ENCODE measurements at places on chromosomes 12 and 14.
A peak's percentile ranks its signal among the peaks of the same experiment; 100 is the strongest.

DNA sequence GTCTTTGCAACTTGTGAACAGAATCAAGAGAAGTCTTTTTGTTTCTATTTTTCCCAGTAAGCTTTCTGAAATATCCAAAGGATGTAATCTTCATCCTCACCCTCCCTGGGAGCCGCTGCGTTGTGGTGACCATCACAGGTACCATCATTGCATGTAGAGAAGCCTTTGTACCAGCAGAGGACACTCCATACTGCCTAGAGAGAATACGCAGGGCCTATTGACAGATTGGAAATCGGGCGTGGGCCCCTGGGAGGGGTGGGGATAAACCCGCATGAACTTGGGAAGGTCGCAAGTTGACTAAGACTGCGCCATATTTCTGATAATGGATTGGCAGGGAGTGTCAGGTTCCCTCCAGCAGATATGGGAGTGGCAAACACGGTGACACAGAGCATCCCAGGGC lies 12.7 kb downstream of the KRT1 start:
- DNase-seq, result no peak

DNA sequence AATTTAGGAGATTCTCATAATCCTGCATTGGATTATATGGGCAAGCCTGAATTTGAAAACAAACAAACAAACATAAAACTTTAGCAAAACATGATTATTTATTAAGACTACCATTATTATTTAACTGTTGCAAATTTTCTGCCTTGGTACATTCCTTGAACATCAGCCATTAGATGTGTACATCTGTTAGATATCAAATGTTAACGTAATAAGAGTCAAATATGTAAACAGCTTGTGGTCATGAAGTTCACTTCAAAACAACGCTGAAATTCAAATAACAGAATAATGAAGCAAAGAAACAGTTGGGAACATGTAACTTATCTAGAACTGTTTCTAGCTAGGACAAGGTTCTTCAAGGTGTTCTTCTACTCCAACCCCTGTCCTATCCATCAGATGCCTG lies 14.3 kb upstream of the TMX1 start:
- DNase-seq, result no peak

- peak; percentile 17 for DNase-seq
Measured at GRCh38 chr12:12305568-12306300, 38.9 kb upstream of the LRP6 start.

DNA sequence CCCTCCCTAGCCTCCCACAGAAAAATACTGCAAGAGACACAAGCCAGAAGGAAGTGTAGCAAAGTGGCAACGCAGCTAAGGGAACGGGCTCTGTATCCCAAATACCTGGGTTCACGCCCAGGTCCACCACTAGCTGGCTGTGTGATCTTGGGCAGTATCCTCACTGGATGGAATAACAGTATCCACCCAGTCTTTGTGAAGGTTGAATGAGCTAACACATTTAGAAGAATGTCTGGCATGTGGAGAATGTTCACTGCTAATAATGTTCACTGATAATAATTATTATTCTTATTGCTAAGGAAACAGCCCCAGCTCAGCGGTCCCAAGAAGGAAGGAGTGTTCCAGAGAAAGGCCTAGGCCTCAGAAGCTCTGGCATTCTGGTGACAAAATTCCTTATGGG lies 70.9 kb downstream of the VWF start:
- DNase-seq, result no peak

GRCh38 chr12:83323866-83324265 lies 637.2 kb downstream of the TMTC2 start:
- DNase-seq, result no peak

GRCh38 chr12:64008596-64008995 lies 164.1 kb downstream of the SRGAP1 start:
- no peak for DNase-seq

DNA sequence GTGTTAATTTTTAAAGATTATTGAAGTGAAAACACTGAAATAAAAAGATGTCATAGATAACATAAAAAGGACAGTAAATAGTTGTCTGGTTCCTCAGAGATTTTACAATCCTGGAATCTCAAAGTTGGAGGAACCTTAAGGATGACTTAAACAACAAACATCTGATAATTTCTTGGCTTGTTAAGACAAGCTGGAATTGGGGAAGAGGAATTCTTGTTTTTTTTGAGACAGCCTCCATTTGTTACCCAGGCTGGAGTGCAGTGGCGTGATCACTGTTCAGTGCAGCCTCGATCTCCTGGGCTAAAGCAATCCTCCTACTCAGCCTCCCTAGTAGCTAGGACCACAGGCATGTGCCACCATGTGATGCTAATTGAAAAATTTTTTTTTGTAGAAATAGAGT lies 2.3 kb downstream of the ZNF410 start:
- DNase-seq, result no peak

GRCh38 chr14:34665785-34666435 lies 36.0 kb upstream of the SNX6 start:
- peak; percentile 31 for DNase-seq

DNA sequence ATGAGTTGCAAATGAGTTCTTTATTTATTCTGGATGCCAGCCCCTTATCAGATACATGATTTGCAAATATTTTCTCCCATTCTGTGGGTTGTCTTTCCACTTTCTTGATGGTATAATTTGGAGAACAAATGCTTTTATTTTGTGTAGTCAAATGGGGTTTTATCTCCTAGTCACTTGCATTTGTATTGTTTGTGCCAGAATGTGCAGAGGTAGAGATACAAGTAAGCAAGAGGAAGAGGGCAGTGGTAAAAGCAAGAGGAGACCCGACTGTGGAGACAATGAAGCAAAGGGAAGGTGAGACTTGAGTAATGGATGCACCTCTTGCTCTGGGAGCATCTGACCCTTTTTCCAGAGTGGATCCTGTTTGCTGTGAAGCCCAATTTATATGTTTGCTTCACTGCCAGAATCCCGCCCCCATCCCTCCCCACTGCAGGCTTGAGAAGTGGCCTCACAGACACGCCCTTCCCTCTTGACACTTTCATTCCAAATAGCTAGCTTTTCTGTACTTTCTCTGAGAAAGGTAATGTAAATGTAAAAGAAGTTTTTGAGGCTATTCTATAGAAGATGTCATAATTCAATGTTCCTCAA lies 786 bp upstream of the PFKM start:
- DNase-seq, result no peak

DNA sequence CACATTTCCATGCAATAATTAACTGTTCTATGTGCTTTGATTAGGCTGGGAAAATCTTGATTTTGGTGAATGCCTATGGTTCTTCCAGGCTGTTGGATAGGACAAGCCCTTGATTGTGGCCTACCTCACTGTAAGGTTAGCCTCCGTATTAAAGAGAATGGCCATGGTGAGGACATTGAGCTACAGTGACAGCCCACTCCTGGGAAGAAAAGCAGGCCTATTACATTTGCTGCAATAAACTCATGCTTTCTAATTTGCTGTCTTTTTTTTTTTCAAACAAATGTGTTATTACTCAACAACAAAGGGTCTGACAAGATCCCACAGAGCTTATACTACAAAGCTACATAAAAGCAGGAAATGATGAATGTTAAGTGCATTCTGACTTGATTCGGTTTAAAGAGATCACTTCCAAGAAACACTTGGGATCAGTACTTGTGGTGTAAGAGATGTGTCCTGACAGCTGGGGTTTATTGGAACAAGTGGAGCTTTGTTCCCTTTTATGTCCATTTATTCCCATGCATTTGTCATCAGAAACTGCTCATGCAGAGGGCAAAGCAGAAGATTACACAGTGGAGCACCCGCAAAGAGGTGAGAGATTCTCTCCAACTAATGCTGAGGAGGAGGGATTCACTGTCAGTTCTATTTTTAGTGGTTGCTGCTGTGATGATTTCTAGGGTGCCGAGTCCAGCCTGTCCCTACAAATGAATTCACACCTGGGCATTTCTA lies 29.1 kb upstream of the KCNK10 start:
- DNase-seq, result no peak

DNA sequence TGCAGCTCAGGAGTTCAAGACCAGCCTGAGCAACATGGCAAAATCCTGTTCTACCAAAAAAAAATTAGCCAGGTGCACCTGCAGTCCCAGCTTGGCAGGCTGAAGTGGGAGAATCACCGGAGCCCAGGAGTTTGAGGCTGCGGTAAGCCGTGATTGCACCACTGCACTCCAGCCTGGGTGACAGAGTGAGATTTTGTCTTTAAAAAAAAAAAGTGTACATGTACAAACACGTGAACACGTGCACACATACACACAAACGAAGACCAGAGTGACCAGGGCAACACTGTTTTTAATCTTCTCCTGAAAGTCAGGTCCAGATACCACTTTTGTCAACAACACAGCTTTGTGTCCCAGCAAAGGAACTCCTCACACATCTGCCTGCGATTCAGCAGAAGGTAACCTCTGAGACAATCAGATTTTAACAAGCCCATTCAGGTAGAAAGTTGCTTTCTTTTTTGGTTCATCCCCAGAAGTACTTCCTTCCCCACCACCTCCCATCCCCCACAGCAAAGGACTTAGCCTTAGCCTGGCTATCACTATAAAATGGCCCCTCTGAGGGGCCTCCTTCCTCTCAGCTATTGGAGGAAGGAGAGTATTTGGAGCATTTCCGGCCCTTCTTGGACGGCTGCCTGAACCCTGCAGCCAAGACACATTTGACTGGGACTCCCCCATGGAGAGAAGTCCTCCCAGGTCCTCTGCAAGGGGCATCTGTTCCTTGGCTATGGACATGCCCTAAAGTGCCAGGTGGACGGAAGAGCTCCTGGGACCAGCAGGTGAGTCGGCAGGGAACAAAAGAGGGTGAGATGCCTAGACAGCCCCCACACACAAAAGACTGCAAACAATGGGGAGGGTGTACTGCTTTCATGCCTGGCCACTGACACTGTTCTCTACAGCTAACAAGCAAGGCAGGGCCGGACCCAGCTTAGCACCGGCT lies 9.8 kb downstream of the CTDSP2 start:
- DNase-seq, result peak; percentile 65

- DNase-seq, result no peak
Measured at GRCh38 chr14:22932146-22932545, 3.0 kb upstream of the PRMT5 start.

DNA sequence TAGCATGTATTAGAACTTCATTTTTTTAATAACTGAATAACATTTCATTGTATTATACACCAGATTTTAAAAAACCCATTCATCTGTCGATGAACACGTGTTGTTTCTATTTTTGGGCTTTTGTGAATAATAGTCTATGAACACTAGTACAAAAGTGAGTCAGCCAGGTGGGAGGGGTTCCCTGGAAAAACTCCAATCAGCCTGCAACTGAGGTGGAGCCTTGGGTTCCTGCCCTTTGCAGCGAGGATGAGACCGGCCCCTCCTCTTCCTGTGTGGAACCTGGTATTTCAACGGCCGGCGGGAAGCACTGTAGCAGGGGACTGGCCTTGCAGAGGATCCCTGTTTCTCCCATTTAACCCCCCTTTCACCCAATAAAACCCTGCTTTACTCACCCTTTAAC lies 56.1 kb downstream of the LMNTD1 start:
- no peak for DNase-seq

GRCh38 chr12:113762155-113762881 lies 203.8 kb downstream of the RBM19 start:
- DNase-seq, result no peak

DNA sequence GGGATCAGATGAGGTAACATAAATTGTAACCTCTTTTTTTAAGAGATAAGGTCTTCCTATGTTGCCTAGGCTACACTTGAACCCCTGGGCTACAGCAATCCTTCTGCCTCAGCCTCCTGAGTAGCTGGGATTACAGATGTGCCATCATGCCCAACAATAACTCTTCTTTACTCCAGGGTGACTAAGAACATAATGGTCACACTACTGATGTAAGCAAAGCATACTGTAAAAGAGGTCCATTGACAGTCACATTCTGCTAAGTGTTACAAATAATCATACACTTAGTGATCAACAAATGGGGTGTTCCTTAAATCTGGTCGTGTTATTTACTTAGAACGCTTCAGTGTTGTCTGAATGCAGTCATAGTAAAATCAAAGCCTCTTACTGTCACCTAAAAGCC lies 68.9 kb downstream of the EPS8 start:
- DNase-seq, result no peak

DNA sequence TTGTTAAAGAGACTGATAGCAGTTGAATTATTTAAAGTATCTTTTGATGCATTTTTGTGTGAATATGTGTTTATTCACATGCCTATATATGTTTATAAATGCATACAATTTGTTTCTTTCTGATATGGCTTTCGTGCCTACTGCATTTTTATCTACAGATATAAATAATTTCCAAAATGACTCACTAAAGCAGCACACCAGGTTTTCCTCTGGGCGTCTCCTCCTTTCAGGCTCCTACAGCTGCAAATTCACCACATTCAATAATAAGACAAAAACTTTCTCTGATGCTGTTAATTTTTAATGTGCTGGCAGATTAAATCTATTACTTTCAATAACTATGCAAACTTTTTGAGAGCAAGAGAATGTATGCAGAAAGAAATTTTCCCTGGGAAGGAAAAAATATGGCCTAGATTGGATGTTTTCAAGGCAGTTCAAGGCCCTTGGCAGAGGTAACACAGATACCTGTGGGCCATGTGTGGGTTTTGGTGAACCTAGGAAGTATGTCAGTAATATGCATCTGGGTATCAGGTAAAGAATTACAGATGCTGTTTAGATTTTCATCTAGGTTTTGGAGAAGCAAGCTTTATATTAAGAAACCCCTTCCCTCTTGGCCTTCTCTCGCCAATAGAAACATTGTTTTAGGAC lies 381.8 kb downstream of the EGLN3 start:
- no peak for DNase-seq

DNA sequence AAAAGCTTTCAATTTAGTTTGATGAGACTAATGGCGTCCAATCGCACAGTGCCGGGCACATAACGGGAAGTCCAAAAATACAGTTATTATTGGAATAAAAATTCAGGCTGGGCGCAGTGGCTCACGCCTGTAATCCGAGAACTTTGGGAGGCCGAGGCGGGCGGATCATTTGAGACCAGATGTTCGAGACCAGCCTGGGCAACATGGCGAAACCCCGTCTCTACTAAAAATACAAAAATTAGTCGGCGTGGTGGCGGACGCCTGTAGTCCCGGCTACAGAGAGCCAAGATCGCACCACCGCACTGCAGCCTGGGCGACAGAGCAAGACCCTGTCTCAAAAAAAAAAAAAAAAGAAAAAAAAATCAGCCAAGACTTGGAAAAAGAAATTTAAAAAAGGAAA lies 1.2 kb upstream of the FKBP4 start:
- no peak for DNase-seq

GRCh38 chr12:27870939-27871338 lies 90.9 kb upstream of the MANSC4 start:
- no peak for DNase-seq

All from activated CD4-positive, alpha-beta T cell treated with anti-CD3 and anti-CD28 coated beads, Interleukin-10, Interleukin-2, amounts not matched to agents 100 ng/mL and 50 ng/mL, durations not matched to agents 16 hours and 8 hours (primary cell).